ENCODE measurements at places on chromosomes 2 and 18.

GRCh38 chr2:27431395-27431794 is 3.0 kb downstream of the NRBP1 start:
- no peak for DNase-seq

DNA sequence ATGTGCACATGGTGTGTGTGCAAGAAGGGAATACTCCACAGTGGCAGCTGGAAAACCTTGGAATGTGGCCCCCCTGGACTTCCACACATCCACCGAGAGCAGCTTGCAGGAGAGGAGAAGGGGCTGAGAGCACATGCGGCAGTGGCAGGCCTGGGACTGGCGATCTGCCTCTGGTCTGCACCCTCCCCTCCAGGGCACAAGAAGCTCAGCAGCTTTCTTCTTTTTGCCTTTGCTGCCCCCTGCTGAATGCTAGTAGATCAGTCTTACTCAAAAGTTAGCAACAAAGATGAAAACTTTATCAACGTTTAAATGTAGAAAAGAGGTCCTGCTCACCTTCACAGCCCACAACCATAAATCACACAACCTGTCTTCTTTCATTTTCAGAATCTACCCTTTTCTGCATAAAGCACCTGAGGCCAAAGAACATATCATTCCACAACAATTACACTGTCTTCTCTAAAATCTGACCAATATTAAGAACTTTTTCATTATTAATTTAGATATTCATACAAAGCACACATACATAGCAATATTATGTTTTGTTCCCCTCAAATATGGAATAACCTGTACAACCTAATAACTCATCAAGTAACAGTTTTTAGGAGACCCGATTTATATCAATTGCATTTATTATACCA is 34.6 kb downstream of the TGFBRAP1 start:
- DNase-seq, result no peak

- DNase-seq, result no peak
Measured at GRCh38 chr2:96775160-96775559, 14.5 kb downstream of the CNNM4 start.

- no peak for DNase-seq
Measured at GRCh38 chr2:62016957-62017356, 111.5 kb downstream of the COMMD1 start.

DNA sequence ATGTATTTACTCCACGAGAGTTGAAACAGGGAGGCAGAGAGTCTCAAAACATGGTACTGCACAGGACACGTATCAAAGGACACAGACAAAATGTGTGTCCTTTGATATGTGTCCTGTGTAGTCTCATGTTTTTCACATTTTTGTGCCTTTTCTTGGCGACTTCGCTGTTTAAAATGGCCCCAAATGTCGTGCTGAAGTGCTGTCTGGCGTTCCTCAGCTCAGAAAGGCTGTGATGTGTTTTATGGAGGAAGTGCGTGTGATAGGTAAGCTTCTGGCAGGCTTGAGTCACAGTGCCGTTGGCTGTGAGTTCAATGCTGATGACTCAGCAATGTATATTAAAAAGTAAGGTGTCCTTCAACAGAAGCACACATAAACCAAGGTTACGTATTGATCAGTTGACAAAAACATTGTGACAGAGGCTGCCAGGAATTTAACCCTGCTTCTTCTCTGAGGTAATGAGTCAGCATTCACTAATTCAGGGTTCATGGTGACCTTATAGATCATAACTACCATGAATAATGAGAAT is 78.2 kb downstream of the DYSF start:
- DNase-seq, result no peak

- no peak for DNase-seq
Measured at GRCh38 chr2:18336975-18337374, 223.5 kb downstream of the RDH14 start.

DNA sequence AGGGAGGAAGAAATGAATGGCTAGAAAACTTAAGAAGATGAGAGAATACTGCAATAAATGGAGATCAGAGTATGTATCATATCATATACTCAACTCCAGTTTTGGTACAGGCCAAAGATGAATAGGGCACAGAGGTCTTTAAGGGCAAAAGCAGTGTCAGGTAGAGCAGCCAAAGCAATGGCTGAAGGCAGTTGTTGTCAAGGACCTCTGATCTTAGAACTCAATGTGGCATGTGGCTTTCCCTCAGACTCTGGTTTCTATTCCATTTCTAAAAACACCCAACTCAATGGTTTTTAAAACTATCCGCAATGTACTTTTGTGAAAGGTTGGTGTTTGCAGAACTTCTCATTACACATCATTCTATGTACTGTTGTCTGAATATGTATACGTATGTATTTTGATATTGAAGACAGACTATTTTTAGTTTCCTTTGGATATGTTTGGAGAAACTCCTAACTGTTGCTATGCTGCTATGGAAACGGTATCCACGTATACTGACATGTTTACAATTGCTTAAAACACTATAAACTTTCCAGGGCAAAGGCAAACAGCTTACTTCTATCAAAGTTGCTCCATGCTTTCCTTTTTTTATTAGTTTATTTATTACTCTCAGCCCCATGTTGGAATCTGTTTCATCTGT is 58.1 kb upstream of the PELI1 start:
- no peak for DNase-seq

DNA sequence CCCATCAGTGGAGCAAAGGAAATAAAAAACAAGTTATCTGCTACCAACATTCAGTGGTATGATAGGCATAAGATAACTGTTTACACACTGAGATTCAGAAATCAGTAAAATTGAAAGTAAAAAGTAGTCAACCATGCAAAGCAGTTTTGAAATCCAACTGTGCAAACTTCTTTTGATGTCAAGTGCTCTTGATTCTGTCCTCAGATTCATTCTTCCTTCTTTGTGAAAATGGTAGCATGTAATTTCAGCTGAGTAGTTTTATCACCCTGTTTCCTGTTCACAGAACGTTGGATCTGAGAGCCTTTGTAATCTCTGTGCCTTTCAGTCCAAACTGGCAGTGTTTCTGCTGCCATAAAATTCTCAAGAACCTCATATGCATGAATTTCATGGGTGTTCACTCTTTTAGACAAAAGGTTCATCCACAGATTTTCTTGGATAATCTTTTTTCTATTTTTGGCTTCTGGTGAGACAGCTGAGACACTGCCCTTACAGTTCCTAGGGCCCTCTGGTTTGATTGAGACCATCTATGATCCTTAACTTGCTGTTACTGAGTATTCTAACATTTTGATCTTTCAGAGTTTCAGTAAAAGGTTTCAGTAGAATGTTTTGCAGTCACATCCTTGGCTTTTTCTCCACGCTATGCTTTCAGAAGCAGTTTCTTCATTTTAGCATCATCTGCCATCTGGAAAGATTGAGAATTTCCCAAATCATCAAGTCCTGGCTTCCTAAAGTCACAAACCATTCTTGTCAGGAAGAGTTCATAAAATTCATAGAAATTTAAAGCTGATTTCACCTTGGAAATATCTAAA is 272.3 kb upstream of the EPHA4 start:
- no peak for DNase-seq

GRCh38 chr2:47221039-47221438 is 65.9 kb upstream of the STPG4 start:
- no peak for DNase-seq
